Spleen (tissue), 13 donors: ENCODE measurements at places on chromosomes 7 and 10. TPM values are rescaled to one million over a fixed set of nuclear protein-coding genes. Genes with fewer than 3 reads are reported as not detected.

Gene PRPS1L1
- polyA plus RNA-seq = not detected

Gene PTN
- polyA plus RNA-seq = 4.2 TPM

Gene C7orf33
- polyA plus RNA-seq = not detected

Gene PALD1
- polyA plus RNA-seq = 19.7 TPM

Gene MACROH2A2
- polyA plus RNA-seq = 2.6 TPM
